Activated CD4-positive, alpha-beta T cell treated with anti-CD3 and anti-CD28 coated beads, Interleukin-2, amount 10 ng/mL, durations not matched to agents 24 days and 14 days (primary cell): ENCODE measurements at places on chromosomes 12 and 14. TPM values are rescaled to one million over a fixed set of nuclear protein-coding genes. Genes with fewer than 3 reads are reported as not detected.

- DNase-seq: no peak
These were observed 391.9 kb downstream of the GALC start for GRCh38 chr14:87601036-87601435.

DNA sequence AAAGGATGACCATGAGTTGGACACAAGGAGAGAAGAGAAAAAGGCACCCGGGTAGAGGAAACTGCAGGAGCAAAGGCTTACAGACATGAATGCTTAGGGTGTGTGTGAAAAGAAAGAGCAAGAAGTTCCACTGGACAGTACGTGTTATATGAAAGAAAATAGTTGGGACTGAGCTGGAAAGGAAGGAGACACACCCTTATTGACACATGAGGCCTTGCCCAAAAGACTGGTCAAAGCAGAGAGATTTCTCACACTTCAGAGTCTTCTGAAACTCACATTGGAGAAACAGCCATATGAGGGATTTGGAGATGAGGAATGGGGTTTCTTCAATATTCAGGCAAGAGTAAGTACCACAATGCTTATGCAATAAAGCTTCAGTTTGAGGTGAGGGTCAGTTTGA is 56.0 kb downstream of the TTC9 start:
- DNase-seq: no peak

GRCh38 chr12:78666584-78666983 is 198.0 kb upstream of the SYT1 start:
- DNase-seq: no peak

- DNase-seq: no peak
These were observed 172.9 kb upstream of the PRICKLE1 start for GRCh38 chr12:42762395-42762925.

- peak; percentile 61 for DNase-seq
These were observed at the start of gene SLC6A15 for GRCh38 chr12:84912198-84913128. Gene SLC6A15, minus strand, starts transcription at chr12:84912799. Its CDS starts 20,679 bp downstream, at chr12:84892120.

DNA sequence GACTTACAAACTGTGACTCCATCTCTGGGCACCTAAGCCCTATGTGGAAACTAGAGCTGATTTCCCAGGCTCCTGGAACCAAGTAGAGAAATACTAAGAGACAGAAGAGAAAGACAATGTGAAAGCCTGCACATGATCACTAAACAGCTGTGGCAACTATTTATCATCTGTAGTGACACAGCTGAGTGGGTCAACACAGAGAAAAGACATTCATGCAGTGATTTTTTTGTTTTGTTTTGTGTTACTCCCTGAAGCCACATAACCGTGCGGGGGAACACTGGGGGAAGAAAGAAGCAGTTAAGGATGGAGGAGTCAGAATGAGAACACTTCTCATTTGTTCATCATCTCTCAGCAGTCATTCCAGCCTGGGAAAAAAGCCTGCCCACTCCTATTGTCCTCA is 1.5 kb downstream of the PRR4 start:
- no peak for DNase-seq

DNA sequence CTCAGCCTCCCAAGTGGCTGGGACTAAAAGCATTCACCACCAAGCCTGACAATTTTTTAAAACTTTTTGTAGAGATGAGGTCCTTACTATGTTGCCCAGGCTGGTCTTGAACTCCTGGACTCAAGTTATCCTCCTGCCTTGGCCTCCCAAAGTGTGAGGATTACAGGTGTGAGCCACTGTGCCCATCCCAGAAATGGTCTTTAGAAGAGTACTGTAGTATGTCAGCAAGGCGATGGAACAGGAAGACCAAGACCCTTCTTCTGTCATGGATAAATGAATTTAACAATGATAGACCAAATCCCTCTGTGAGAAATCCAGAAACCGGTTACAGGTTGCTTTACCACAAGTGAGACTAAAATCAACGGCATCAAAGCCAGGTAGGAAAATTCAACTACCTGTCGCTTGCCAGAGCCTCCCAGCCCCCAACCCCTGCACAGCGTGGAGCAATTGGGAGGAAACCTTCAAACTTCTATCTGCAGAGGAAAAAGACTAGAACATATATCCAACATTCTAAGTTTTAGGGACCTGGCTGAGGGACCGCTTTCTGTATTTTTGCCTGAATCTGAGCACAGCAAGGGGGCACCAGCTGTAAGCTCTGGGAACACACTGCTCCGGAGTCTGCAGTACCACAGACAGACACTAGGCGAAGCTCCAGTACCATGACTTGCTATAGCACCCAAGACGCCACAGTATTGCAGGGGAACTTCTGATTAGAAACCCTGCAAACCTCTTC is 51.3 kb downstream of the CPSF6 start:
- peak; percentile 91 for DNase-seq

GRCh38 chr12:64666054-64666914 is 56.0 kb downstream of the RASSF3 start:
- no peak for DNase-seq

- no peak for DNase-seq
These were observed 5.1 kb upstream of the NKX2-1 start for GRCh38 chr14:36524874-36525745.

GRCh38 chr12:2225696-2226095 is 172.9 kb downstream of the CACNA1C start:
- DNase-seq: no peak

- DNase-seq: no peak
These were observed 74.4 kb downstream of the PRKD1 start for GRCh38 chr14:29853272-29853671.

DNA sequence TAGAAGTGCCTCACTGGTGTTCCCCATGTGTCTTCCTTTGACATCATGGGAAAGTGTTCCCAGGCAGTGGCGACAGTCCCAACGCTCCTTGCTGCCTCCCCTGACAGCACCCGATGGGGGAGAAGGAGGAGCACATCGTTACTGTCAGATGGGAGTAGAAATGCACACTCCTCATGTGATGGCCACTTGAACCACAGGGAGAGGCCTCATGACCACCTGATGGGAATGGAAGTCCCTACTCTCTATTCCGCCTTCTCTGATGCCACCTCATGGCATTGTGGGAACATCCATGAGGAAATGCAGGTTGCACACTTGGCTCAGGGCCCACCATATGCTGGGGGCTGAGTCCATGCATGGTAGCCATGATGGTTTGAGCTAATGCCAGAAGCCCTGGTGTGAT is 14.3 kb upstream of the CORO1C start:
- no peak for DNase-seq

GRCh38 chr12:128684352-128684751 is 139.4 kb downstream of the SLC15A4 start:
- no peak for DNase-seq

GRCh38 chr12:15350643-15351042 is 28.3 kb downstream of the PTPRO start:
- DNase-seq: no peak

DNA sequence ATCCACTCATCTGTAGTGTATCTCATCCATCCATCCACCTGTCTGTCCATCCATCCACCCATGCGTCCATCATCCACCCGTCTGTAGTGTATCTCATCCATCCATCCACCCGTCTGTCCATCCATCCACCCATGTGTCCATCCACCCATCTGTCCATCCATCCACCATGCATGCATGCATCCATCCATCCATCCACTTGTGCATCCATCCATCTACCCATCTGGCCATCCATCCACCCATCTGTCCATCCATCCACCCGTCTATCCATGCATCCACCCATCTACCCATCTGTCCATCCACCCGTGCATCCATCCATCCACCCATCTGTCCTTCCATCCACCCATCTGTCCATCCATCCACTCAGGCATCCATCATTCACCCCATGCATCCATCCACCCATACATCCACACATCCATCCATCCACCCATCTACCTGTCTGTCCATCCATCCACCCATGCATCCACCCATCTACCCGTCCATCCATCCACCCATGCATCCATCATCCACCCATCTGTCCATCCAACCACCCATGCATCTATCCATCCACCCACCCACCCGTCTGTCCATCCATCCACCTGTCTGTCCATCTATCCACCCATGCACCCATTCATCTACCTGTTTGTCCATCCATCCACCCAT is 28.5 kb downstream of the FBRSL1 start:
- no peak for DNase-seq

DNA sequence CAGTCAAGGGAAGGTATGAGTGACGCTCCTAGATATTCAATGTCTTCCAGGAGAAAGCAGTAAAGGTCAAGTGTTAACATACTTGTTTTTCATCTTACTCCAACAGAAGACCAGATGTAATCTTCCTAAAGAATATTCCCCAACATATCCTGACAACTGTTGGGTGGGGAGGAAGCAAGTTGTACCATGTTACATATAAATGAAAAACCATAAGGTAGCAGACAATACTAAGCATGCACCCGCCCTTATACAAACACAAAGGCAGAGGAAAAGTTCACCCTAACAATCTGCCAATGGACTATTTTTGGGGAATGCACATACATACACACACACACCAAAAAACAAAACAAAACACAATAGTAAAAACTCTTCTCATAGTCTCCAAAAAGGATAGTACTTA is 90.2 kb upstream of the FERMT2 start:
- no peak for DNase-seq

- DNase-seq: no peak
These were observed 260.0 kb downstream of the CACNA1C start for GRCh38 chr12:2312770-2313169.

DNA sequence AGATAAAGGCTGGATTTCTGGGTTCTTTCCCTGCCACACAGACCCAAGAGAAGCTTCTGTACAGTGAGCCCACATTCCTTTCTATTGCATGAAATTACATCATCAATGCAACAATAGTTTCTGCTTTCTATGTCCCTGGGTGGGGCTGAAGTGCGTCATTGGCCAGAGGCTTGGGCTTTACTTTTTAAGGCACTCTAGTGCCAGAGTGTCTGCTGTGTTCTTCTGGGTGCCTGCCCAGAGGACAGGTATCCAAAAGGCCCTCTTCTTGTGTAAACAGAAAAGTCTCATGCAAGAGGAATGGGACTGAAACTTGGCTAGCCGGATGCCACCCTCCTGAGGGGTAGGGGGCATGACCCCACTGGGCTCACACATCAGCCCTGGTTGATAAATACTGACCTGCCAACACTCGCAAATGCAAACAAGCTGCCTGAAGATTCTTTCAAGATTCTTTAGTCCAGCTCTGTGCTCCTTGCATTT is 5.9 kb downstream of the KRT86 start:
- DNase-seq: no peak

DNA sequence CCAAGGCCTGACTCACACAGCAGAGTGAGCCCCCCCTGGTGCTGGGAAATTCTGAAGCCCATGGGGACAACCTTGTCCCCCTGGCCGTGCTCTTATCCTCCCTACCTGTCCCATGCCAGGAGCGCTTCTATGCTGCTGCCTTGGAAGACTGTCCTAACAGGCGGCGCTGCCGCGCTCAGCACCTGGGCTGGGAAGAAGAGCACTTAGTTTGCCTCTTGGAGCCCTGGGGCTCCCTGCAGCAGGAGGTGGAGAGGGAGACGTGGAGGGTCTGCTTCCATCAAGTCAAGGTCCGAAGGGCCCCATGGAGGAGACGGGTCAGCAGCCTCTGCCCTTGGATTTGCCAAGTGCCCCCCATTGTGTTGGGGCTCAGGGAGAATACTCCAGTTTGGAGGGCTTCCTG is 300.5 kb downstream of the CACNA1C start:
- no peak for DNase-seq

- DNase-seq: no peak
These were observed 9.5 kb upstream of the RERG start for GRCh38 chr12:15230751-15231150.

GRCh38 chr12:10213168-10214135 is 775 bp downstream of the GABARAPL1 start:
- peak; percentile 87 for DNase-seq

NPAS3 gene
- total RNA-seq: not detected in 2 replicates

FGD4 gene
- 0.07 TPM in 1 of 2 replicates, not detected in the other for total RNA-seq

KCNC2 gene
- total RNA-seq: not detected in 2 replicates

CLEC4C gene
- total RNA-seq: not detected in 2 replicates

IL26 gene
- total RNA-seq: 6.9 and 7.7 TPM in 2 replicates

ANKRD33 gene
- total RNA-seq: not detected in 2 replicates

LRTM2 gene
- 0.05 and 0.16 TPM in 2 replicates for total RNA-seq

AMN gene
- total RNA-seq: 0.35 and 0.62 TPM in 2 replicates

DPPA3 gene
- total RNA-seq: not detected in 2 replicates

E2F7 gene
- 16.8 and 20.0 TPM in 2 replicates for total RNA-seq

POTEG gene
- not detected in 2 replicates for total RNA-seq

TEX52 gene
- total RNA-seq: 0.17 TPM in 1 of 2 replicates, not detected in the other

FAR2 gene
- total RNA-seq: 4.4 and 5.2 TPM in 2 replicates

LRRC10 gene
- total RNA-seq: not detected in 2 replicates

B4GALNT1 gene
- 4.6 and 5.7 TPM in 2 replicates for total RNA-seq

VWF gene
- total RNA-seq: 0.09 TPM in 1 of 2 replicates, not detected in the other

C14orf132 gene
- 0.36 and 0.47 TPM in 2 replicates for total RNA-seq
